NCI-H2081 (cell line): ENCODE measurements at places on chromosomes 2 and 18.

- DNase-seq = no peak
Observed at GRCh38 chr2:172484706-172485105, 57.3 kb downstream of the ITGA6 start.

GRCh38 chr2:152051436-152051835, 47.4 kb downstream of the CACNB4 start:
- no peak for DNase-seq

GRCh38 chr2:175823002-175823706, 178.9 kb downstream of the LNPK start:
- DNase-seq = no peak

GRCh38 chr18:25805323-25805722, 285.1 kb downstream of the SS18 start:
- no peak for DNase-seq

GRCh38 chr18:34623557-34623956, 86.5 kb upstream of the DTNA start:
- DNase-seq = no peak
